Stimulated activated CD8-positive, alpha-beta memory T cell treated with anti-CD3 and anti-CD28 coated beads, Interleukin-7, amount 100 ng/mL, for 1 hour (primary cell): ENCODE measurements at places on chromosomes 4 and X.

- DNase-seq = no peak
These were observed 81.6 kb upstream of the MID1 start for GRCh38 chrX:10702031-10702430.

DNA sequence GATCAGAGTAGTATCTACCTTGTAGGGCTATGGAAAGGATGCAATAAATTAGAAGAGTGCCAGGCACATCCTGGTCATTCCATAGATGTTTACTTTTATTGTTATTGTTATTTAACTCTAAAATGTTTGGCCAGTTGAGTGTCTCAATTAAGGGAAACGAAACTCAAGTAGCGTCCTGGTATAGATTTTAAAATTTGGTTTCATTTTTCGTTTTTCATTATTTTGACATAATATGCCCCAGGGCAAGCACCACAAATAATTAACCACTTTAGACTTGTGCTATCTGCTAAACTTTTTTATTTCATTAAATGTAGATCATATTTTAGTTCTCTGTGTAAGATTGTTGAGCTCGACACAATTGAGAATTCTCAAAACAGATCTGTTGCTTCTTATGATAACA lies 179.7 kb upstream of the PRPS2 start:
- DNase-seq = no peak

- DNase-seq = no peak
These were observed 137.0 kb upstream of the MED14 start for GRCh38 chrX:40872351-40872750.

GRCh38 chr4:46886711-46887110 lies 22.3 kb downstream of the COX7B2 start:
- no peak for DNase-seq

- no peak for DNase-seq
These were observed 2.9 kb downstream of the ERAS start for GRCh38 chrX:48829016-48829735.

- DNase-seq = no peak
These were observed 477.8 kb downstream of the ANKRD50 start for GRCh38 chr4:124234771-124235170.

DNA sequence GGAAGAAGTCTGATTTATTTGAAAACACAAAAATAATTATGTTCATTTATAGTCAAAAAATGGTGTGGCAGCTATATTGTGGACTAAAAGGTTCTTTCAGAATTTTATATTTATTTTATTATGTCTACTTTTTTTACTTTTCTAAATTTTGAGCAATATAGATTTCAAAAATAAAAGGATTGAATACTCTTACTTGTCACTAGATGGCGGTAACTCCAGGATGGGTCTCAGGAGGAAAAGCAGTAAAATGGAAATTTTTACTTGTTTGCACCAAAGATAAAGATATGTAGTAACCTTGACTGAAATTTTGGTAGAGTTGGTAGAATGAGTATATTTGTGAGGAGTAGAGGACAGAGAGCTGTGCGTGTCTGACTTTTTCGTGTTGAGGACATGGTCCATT lies 14.5 kb upstream of the DACH2 start:
- no peak for DNase-seq
